Stromal cell of bone marrow (primary cell): ENCODE measurements at places on chromosomes 11 and 22.

DNA sequence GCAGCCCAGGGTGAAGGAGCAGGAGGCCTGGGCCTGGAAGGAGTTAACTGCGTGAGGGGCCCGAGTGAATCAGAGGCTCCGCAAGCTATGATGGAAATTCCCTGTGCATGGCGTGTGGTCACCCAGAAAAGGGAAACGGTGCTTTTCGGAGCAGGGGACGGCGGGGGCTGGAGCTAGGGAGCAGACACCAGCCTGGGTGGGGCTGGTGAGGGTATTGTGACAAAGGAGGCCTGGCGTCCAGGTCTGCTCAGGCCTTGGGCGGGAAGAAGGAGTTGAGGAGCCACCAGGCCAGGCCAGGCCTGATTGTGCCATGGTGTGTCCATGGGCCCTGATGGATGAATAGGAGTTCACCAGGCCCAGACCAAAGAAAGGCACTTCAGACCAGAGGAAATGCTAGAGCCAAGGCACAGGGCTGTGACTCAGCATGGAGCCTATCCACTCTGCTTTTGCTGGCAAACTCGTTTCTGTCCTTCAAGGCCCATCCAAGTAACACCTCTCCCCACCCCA is 12.8 kb upstream of the SPI1 start:
- DNase-seq, result no peak

DNA sequence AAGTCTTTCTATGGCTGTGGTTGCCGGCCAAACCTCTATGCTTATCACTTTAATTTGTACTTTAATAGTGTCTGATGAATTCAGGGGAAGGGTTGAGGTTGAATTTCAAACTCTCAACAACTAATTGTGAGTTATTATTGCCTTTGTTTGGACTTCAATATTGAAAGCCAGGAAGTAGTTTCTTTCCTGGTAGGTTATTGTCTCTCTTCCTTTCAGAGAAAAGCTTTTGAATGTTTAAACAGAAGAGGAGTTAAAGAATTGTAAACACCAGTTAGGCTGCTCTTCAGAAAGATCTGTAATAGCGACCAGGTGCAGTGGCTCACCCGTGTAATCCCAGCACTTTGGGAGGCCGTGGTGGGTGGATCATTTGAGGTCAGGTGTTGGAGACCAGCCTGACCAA is 22.2 kb downstream of the NNMT start:
- DNase-seq, result no peak

GRCh38 chr11:73307323-73308002 is 613 bp upstream of the ARHGEF17 start:
- DNase-seq, result peak; percentile 92

GRCh38 chr11:93747122-93747521 is 5.7 kb downstream of the C11orf54 start:
- no peak for DNase-seq

GRCh38 chr22:40024201-40025061 is 29.7 kb downstream of the FAM83F start:
- peak; percentile 28 for DNase-seq

GRCh38 chr22:37401401-37402183 is 25.7 kb downstream of the ELFN2 start:
- peak; percentile 26 for DNase-seq

DNA sequence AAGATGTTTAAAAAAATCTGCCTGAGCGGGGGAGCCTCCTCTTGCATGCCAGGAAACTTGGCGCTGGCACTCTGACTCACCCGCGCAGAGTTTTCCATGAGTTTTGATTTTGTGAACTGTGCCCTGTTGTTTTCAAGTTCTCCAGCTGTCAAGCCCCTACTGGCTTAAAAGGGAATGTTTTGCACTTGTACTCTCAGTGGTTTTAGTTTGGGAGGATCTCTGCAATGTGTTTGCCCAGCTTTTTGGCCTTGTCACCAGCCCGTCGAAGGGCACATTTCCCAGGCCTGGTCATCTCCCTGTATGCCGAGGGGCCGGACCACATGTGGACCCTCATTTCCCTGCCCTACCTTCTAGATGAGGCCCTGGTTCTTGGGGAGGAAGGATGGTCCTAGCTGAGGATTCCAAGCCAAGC is 12.2 kb downstream of the MRGPRF start:
- peak; percentile 91 for DNase-seq

DNA sequence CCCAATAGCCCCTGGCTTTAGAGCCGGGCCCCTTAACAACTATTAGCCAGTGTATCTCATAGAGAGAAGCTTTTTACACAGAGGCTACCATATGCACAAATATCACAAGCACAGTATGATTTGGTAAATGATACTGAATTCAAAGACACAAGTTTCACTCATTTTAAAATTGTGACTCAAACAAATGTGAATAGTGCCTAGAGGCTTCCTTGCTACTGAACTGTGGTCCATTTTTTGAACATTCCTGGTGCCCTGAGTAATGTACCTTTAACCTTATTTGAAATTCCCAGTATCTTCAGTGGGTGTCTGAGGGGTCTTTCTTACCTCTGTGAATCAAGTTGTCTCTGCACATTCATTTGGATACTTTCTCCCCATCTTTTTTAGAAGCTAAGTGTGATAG is 156.2 kb downstream of the MAML2 start:
- no peak for DNase-seq

GRCh38 chr11:19673924-19674729 is 38.5 kb upstream of the NAV2 start:
- peak; percentile 25 for DNase-seq

GRCh38 chr11:84289381-84289906 is 1003.3 kb upstream of the CCDC90B start:
- no peak for DNase-seq

DNA sequence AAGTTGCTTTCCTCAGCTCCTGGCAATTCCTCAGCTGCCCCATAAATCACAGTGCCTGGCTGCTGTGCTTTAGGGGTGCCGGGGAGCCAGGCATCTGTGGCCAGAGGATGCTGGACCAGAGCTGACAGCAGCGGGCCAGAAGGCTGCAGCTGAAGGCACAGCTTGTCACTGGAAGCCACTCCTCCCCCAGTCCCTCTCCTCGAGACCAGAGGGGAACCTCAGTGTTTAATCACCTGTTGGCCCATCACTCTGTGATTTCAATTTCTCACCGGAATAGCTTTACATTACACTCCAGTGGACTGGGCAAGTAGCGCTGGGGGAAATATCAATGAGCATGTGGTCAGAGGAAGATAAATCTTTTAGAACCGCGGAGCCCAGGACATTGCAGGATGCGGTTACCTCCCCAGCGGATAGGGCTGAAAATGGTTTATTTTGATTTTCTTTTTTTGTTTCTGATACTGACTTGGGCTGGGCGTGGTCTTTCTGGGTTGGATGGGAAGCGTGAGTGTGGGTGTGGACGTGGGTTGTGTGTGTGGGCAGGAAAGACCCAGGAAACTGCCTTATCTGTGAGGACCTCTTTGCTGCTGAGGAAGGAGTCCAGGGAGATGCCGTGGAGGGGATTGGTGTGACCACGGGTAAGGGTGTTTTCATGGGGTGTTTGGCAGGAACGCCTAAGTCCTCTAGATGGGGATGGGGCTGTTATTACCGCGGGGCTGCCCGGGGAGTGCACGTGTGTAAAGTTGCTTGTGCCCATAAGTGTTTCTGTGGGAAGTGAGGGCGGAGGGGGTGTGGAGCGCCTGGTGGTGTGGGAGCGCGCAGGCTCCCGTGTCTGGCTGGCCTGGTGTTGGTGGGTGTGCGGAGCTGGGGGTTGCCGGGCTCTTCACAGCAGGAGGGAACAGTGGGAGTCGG is 4.0 kb downstream of the DAGLA start:
- no peak for DNase-seq

DNA sequence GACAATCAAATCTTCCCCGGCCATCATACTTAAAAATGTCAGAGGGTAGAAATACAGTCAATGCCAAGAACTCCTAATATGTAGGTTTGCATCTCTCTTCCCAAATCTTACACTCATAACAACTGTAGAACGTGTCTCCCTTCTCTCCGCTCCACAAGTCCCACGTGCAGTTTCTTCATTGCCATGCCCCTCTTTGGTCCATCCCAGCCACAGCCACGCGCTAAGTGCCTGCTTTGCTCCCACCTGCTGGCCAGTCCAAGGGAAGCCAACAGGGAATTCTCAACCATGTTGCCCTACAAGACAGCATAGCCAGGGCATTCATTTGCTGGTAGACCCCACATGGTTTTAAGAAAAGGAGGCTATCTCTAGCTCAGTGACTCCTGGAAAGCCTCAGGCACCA is 420.6 kb upstream of the ISX start:
- no peak for DNase-seq
